HFFc6 (cell line): ENCODE measurements at places on chromosomes 1 and 21.

DNA sequence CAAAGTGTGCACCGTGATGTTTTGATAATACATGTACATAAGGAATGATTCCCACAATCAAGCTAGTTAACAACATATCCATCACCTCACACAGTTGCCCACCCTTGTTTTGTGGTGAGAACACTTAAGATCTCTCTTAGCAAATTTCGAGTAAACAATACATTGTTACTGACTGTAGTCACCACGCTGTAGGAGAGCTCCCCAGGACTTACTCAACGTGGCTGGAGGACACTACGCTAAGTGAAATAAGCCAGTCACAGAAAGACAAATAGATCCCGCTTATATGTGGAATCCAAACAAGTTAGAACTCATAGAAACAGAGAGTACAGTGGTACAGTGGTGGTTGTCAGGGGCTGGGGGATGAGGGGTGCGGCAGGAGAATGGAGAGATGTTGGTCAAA lies 24.8 kb downstream of the GPR137B start:
- peaks cover under 1% of the 10 kb centered on the region for H3K36me3 ChIP-seq
- H3K27me3 ChIP-seq, result peaks cover 2% of the 10 kb centered on the region
- H3K4me3 ChIP-seq, result no peak overlapping the region
- no peaks in the 10 kb centered on the region for H3K4me1 ChIP-seq

- H3K4me3 ChIP-seq, result no peak overlapping the region
- peaks cover 5% of the 10 kb centered on the region; the same call in 1 of the 2 replicates for H3K36me3 ChIP-seq
- no peak for DNase-seq
- peaks cover 43% of the 10 kb centered on the region for H3K4me1 ChIP-seq
- 0 out of 2 replicates have a peak overlapping the region, but pooled peaks have one; percentile 93 for H3K27ac ChIP-seq
These were observed 161.9 kb downstream of the ZBTB18 start for GRCh38 chr1:244212797-244213475.

DNA sequence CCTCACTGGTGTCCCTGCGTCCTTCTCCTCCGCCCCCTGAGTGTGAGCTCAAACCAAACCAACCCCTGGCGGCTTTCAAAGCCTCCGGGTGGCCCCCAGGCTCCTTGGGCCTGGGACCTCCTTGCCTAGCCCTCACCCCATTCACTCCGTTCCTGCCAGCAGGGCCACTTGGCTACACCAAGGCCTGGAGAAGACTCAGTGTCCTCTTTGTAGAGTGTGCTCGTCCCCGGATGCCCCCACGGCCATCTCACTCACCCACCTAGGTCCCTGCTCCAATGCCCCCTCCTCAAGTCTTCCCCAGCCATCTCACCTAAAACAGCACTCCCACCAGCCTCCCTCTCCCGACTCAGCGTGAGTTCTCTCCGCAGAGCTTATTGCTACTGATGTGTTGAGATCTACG lies 7.2 kb upstream of the CCDC27 start:
- no peak overlapping the region for H3K4me3 ChIP-seq
- DNase-seq, result no peak
- peaks cover 17% of the 10 kb centered on the region for H3K27me3 ChIP-seq
- peaks cover 17% of the 10 kb centered on the region; the same call in 1 of the 2 replicates for H3K4me1 ChIP-seq
- no peaks in the 10 kb centered on the region for H3K36me3 ChIP-seq

- H3K4me3 ChIP-seq, result no peak overlapping the region
- no peak for DNase-seq
- no peaks in the 10 kb centered on the region for H3K4me1 ChIP-seq
- H3K36me3 ChIP-seq, result peaks cover 22% of the 10 kb centered on the region
These were observed 33.6 kb downstream of the NUP133 start for GRCh38 chr1:229474509-229474908.

- H3K36me3 ChIP-seq, result peaks cover 4% of the 10 kb centered on the region; the same call in 1 of the 2 replicates
- DNase-seq, result no peak
These were observed 14.7 kb upstream of the OR2T27 start for GRCh38 chr1:248670003-248670402.

GRCh38 chr1:42175314-42176054 lies 10.9 kb upstream of the GUCA2A start:
- no peak for DNase-seq
- H3K27me3 ChIP-seq, result peaks cover 6% of the 10 kb centered on the region
- H3K4me1 ChIP-seq, result peaks cover 38% of the 10 kb centered on the region
- peaks cover 4% of the 10 kb centered on the region for H3K36me3 ChIP-seq
- no peak overlapping the region for H3K27ac ChIP-seq

GRCh38 chr1:224448453-224449017 lies 13.9 kb upstream of the WDR26 start:
- no peaks in the 10 kb centered on the region for H3K27me3 ChIP-seq
- H3K36me3 ChIP-seq, result no peaks in the 10 kb centered on the region
- H3K4me1 ChIP-seq, result peaks cover 13% of the 10 kb centered on the region
- no peak for DNase-seq
- H3K27ac ChIP-seq, result no peak overlapping the region

- no peak overlapping the region for H3K27ac ChIP-seq
- H3K4me3 ChIP-seq, result no peak overlapping the region
- no peaks in the 10 kb centered on the region for H3K4me1 ChIP-seq
- DNase-seq, result no peak
- peaks cover 5% of the 10 kb centered on the region for H3K27me3 ChIP-seq
These were observed 48.7 kb downstream of the TNN start for GRCh38 chr1:175116210-175116798.

DNA sequence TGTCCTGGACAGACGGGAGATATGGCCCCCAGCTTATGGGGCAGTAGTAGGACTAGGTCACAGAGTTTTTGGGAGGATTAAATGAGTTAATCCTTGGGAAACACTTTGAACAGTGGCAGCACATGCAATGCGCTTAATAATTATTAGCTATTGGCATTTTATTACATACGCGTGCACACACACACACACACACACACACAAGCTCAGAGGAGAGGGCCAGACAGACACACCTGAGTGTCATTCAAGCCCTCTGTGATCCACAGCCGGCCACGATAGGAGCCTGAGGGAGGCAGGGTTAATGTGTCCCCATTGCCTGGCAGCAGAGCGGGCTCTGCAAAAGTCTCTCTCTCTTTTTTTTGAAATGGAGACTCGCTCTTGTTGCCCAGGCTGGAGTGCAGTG lies 37.9 kb downstream of the EPHA2 start:
- peaks cover 4% of the 10 kb centered on the region; the same call in 1 of the 2 replicates for H3K36me3 ChIP-seq
- H3K27ac ChIP-seq, result no peak overlapping the region
- H3K4me3 ChIP-seq, result no peak overlapping the region
- peaks cover 43% of the 10 kb centered on the region for H3K4me1 ChIP-seq
- H3K27me3 ChIP-seq, result peaks cover 16% of the 10 kb centered on the region

DNA sequence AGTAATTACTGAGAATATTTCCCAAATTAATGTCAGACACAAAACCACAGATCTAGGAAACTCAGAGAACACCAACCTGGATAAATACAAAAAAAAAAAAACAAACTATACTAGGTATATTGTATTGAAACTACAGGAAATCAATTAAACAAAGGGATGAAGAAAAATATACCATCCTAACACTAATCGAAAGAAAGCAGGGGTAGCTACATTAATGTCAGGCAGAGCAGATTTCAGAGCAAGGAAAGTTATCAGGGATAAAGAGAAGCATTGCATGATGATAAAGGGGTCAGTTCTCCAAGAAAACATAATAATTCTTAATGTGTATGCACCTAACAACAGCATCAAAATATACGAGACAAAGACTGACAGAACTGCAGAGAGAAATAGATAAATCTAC lies 89.9 kb downstream of the TOMM20 start:
- DNase-seq, result no peak
- H3K4me3 ChIP-seq, result no peak overlapping the region
- peaks cover 4% of the 10 kb centered on the region; the same call in 1 of the 2 replicates for H3K27me3 ChIP-seq
- H3K4me1 ChIP-seq, result no peaks in the 10 kb centered on the region

GRCh38 chr1:61447968-61448430 lies 276.9 kb downstream of the TM2D1 start:
- DNase-seq, result no peak
- peaks cover 14% of the 10 kb centered on the region for H3K4me1 ChIP-seq
- H3K4me3 ChIP-seq, result no peak overlapping the region
- H3K27ac ChIP-seq, result no peak overlapping the region
- H3K27me3 ChIP-seq, result no peaks in the 10 kb centered on the region

DNA sequence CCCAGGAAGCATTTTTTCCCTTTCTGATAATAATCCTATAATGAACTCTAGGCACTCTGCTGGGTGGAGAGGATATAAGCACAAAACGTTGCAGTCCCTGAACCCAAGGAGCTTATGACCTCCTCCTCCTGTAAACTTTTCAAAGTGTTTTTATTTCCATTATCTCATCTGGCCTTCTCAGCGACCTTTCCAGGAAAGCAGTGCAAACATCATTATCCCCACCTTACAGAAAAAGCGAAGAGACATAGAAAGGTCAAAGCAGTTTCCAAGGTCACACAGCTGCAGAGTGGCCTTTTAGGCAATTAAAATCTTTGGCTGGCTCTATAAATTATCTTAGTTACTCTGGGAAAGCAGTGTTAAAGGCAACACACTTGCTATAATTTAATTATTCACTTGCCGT lies 63.8 kb downstream of the OLFML3 start:
- H3K27ac ChIP-seq, result no peak overlapping the region
- H3K27me3 ChIP-seq, result peaks cover 5% of the 10 kb centered on the region
- no peak overlapping the region for H3K4me3 ChIP-seq
- peaks cover 13% of the 10 kb centered on the region for H3K4me1 ChIP-seq
- H3K36me3 ChIP-seq, result no peaks in the 10 kb centered on the region
- DNase-seq, result no peak

GRCh38 chr1:207983044-207983635 lies 72.2 kb upstream of the CD34 start:
- H3K27me3 ChIP-seq, result peaks cover 42% of the 10 kb centered on the region
- DNase-seq, result no peak
- H3K27ac ChIP-seq, result no peak overlapping the region
- H3K4me1 ChIP-seq, result peaks cover 9% of the 10 kb centered on the region

GRCh38 chr1:227472772-227473171 lies 90.6 kb upstream of the ZNF678 start:
- H3K4me1 ChIP-seq, result no peaks in the 10 kb centered on the region
- no peaks in the 10 kb centered on the region for H3K36me3 ChIP-seq
- no peak overlapping the region for H3K4me3 ChIP-seq
- H3K27ac ChIP-seq, result no peak overlapping the region
